ENCODE measurements at places on chromosomes 5 and 9. TPM values are rescaled to one million over a fixed set of nuclear protein-coding genes. Genes with fewer than 3 reads are reported as not detected.

- DNase-seq = no peak
Observed at GRCh38 chr9:76585487-76586389, 126.8 kb downstream of the GCNT1 start.

DNA sequence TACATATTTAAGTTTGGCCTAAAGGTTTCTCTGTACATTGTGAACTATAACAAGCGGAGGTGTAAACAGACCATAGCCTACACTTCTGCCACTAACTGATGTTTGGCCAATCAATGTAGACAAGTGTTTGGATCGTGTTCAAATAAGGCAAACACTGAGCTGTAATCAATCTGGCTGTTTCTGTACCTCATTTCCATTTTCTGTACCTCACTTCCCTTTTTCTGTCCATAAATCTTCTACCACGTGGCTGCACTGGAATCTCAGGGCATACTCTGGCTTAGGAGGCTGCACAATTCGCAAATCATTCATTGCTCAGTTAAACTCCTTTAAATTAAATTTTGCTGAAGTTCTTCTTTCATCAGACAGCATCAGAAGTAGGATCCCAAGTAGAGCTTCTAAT lies 140.9 kb downstream of the SLC25A46 start:
- DNase-seq = no peak

- DNase-seq = no peak
Observed at GRCh38 chr9:68996462-68996861, 17.5 kb downstream of the PRKACG start.

GRCh38 chr9:123368536-123369153 lies 12.6 kb downstream of the CRB2 start:
- no peak for DNase-seq

DNA sequence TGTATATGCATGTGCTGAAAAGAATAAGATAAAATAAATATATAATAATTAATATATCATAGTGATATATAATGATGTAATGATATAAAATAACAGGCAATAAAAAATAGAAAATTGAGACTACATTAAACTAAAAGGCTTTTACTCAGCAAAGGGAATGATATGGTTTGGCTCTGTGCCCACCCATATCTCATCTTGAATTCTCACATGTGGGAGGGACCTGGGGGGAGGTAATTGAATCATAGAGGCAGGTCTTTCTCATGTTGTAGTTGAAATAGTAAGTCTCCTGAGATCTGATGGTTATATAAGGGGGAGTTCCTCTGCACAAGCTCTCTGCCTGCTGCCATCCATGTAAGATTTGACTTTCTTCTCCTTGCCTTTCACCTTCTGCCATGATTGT lies 1550.9 kb upstream of the CDH6 start:
- DNase-seq = no peak

DNA sequence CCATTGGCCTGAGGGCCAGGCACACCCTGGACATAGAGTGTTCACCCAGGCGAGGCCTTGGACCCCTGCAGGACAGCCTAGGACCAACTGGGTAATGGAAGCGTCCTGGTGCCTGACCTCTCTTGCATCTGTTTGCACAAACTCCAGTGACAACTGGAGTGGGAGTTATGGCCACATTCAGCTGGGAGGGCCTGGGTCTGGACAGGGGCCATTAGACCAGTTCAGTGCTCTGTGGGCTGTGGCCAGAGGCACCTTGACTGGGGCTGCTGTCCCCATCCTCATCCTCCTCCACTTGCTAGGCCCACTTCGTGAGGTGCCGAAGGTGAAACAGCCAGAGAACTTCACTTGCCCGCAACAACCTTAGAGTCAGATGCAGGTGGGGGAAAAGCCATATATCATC lies 372.7 kb upstream of the IRX1 start:
- no peak for DNase-seq

DNA sequence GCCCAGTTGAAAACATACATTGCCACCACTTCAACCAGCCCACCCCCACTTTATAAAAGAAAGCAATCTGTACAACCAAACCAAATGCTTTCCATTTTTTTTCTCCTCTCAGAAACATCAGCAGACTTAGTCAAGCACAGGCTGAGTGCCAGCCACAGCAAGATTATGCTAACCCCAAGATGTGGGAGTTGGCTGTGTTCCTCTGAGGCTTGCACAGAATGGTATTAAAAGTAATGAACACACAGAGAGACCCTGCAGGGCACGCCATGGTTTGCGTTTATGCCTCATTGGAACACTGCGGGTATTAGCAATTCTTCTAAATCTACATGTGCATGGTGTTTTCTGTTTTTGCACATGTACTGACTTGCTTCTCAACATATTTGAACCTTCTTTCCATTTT lies 419.9 kb upstream of the GRAMD2B start:
- DNase-seq = no peak

The GZMA gene
- total RNA-seq = 0.66 TPM

Measured in activated naive CD8-positive, alpha-beta T cell treated with anti-CD3 and anti-CD28 coated beads for 36 hours (primary cell).